ENCODE measurements at places on chromosomes 13 and 19.

DNA sequence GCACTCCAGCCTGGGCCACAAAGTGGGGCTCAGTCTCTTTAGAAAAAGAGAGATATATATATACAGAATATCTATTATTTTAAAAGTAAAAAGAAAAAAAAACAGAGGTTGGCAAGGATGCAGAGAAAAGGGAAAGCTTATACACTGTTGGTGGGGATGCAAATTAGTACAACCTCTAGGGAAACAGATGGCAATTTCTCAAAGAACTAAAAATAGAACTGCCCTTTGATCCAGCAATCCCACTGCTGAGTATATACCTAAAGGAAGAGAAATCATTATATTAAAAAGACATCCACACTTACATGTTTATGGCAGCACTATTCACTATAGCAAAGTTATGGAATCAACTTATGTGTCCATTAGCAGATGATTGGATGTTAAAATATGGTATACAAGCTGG is 28.6 kb upstream of the SLC1A6 start:
- DNase-seq: no peak

DNA sequence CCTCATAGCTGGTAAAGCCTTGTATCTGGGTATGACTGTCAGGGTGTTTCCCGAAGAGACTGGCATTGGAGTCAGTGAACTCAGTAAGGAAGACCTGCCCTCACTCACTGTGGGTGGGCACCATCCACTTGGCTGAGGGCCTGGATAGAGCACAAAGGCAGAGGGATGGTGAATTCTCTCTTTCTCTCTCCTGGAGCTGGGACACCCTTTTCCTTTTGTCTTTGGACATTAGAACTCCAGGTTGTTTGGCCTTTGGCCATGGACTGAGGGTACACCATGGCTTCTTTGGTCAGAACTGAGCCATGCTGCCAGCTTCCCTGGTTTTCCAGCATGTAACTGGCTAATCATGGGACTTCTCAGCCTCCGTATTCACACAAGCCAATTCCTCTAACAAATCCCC is 4.6 kb upstream of the CEACAM1 start:
- no peak for DNase-seq

DNA sequence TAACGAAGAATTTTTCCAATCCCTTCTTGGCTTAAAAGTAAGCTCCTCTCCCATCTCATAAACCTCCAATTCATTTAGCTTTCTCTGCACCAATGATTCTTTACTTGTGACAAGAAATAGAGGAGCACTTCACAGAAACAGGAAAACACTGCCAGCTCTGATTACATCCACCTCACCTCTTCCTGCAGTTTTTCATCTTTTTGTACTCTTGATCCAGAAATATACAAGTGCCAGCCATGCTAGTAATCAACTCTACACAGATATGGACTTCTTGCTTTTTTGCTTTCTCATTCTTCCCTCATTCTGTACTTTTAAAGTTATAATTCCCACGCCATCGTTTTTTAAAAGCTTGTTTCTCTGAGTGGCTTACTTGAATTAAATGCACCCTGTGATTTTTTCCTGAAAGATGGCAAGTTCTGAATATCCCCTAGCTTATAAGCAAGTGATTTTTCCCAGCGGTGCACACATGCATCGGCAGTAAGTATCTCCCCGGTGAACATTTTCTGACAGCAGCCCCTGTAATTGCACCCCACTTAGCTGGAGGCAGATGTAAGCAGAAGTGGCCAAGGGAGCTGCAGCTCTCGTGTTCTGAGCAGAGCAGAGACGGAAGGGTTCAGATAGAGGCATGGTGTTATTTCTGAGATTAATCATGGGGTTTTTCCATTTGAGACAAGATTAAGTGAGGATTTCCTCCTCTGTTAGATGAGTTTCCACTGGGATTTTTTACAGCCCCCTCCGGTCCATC is 340.7 kb downstream of the SLC7A1 start:
- no peak for DNase-seq

- DNase-seq: no peak
Observed at GRCh38 chr19:1522061-1522460, 1.8 kb upstream of the PLK5 start.

- peak; percentile 46 for DNase-seq
Observed at GRCh38 chr19:52492994-52493470, 34.4 kb upstream of the ZNF808 start.

DNA sequence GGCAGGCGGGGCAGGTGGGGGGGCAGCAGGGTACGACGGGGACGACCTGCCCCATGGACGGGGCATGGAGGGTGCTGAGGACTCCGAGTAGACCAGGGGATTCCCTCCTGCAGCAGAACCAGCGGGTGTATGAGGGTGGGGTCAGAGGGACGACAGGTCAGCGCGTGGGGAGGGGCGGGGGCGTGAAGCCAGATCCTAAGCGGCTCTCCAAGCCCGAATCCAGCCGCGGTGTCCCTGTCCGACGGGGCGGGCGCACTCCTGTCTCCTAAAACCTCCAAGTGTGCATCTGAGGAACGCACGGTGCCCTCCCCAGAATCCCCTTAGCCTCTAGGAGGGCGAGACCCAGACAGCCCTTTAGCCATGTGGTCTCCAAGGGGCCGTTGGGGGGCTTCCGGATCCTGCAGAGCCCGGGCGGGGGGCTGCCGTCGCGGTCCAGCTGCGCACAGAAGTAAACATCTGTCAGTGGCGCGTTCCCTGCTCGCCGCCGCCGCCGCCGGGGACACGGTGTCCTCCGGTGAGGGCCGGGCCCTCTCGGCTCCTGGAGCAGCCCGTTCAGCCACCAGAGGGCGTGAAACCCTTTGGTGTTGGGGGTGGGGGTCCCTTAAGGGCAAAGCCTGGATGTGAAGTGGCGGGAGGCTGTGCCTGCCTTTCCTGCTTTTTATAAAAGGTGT is 730 bp downstream of the NRTN start:
- peak; percentile 78 for DNase-seq

DNA sequence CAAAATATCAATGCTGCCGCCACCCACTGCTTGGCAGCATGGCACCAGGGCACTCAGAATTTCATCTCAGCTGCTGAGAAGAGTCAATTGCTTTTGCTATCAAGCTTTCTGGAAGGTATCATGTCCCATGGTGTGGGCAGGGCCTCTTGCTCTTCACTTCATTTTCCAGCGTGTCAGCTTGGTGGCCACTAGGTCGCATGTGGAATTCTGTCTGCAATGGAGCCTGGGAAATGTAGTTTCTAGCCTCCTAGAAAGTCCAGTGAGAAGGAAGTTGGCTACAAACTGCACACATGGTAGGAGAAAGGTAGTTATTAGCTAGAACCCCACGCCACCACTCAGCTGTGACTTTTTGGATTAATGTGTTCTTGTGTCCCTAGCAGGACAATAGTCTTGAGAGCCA is 105.3 kb downstream of the MYO16 start:
- no peak for DNase-seq

- DNase-seq: no peak
Observed at GRCh38 chr19:47374876-47375693, 26.0 kb downstream of the DHX34 start.

DNA sequence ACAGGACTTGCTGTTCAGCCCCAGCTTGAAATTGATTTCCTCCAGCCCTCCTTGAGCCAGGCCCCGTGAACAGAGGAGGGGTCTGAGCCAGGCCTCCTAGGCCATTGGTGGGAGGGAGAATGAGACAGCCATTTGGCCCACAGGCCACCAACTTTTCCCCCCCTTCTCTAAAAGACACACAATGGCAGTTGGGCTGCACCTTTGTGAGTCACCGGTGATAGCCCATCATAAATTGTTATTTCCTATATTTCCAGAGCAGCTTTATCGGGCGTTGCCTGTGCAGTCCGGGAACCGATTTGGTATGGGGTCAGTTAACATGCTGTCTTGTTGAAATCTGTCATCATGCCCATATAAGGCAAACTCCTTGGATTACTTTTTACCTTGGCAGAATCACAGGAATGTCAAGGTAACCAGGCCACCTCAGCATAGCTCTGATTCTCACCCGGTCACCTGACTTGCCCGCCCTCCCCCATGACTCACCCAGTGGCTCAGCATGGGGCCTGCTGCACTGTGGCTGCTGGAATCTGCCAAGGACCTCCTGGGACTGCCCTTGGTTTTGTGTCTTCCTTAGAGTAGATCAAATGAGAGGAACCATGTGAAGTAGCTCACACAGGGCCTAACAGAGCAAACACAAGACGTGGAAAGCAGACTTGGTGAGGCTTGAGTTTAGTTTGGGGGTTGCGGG is 36.1 kb downstream of the ACTN4 start:
- no peak for DNase-seq

Data from right forelimb (tissue), 1 donor.